ENCODE measurements at places on chromosomes 6 and 20.
A peak's percentile ranks its signal among the peaks of the same experiment; 100 is the strongest.

DNA sequence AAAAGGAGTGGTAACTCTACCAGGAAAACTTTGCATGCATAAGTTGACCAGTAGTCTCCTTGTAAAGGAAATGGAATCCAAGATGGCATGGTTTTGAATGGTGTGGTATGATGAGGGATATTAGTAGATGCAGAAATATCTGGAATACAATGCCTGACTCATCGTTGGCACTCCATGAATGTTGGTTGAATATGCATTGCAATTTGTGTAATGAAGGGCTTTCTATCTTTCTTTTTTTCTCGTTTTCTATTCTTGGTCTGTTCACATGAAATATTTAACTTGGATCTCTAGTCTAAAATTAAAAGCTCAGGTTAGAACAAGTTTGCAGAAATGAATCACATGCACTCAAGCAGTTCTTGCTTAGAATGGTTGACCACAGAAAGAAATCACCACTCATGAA is 277.3 kb upstream of the PRND start:
- no peak for DNase-seq

GRCh38 chr6:13591205-13591921 is 17.0 kb downstream of the SIRT5 start:
- no peak for DNase-seq

GRCh38 chr6:169961772-169962561 is 210.5 kb downstream of the ERMARD start:
- DNase-seq = no peak

- no peak for DNase-seq
Measured at GRCh38 chr6:25485821-25486534, 166.0 kb upstream of the SCGN start.

- no peak for DNase-seq
Measured at GRCh38 chr6:126716826-126717509, 377.1 kb downstream of the CENPW start.

GRCh38 chr6:160508599-160508998 is 155.5 kb downstream of the LPA start:
- DNase-seq = no peak

DNA sequence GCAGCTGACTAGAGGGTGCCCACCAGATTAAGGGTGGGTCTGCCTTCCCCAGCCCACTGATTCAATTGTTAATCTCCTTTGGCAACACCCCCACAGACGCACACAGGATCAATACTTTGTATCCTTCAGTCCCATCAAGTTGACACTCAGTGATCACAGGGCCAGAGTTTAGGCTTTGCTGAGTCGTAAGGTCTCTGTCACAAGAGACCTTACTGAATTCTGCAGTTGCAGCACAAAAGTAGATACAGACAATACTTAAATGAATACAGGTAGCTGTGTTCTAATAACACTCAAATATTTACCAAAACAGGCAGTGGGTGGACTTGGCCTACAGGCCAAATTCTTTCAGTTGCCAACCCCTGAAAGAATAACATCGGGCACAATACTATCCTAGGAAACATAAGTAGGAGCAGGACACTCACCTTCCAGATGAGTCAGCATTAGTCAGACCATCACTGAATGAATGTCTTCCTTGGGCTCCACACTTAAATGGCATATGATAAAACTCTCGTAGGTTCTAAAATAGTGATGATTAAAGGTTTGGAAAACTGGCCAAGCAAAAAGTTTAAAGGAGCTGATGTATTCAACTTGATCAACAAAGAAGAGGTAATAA is 190.0 kb downstream of the UBE3D start:
- no peak for DNase-seq

GRCh38 chr20:32780749-32781655 is 18.8 kb downstream of the DNMT3B start:
- DNase-seq = no peak

DNA sequence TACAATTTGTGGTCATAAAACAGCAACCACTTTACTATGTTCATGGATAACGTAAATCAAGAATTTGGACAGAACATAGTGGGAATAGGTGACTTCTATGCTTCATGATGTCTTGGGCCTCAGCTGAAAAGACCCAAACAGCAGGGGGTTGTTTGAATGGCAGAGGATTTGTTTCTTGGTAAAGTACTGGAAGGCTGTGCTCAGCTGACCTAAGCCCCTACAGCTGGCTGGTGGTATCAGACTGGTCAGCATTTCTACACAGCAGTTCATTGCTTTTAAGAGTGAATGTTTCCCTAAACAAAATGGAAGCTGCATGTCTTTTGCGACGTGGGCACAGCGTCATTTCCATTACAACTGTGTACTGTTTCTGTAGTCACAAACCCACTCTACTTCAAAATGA is 148.5 kb upstream of the DEFB112 start:
- DNase-seq = no peak

DNA sequence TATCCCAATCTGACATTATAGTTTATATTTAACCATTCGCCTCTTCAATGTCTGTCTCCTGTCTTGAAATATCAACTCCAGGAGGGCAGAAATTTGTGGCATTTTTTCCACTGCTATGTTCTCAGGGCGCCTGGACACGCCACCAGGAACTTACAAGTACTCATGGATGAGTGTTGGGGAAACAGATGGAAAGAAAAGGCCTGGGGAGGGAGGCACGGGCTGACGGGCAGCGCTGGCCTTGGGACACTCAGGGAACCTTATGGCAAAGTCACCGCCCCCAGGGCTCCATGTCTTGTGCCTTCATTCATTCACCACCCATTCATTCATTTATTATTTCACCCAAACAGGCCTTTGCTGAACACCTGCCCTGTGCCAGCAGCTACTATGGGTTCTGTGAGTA is 222.9 kb downstream of the PREX1 start:
- no peak for DNase-seq

- peak; percentile 45 for DNase-seq
Measured at GRCh38 chr20:48246061-48246790, 460.9 kb upstream of the SULF2 start.

GRCh38 chr20:50611128-50611810 is 80.1 kb downstream of the RIPOR3 start:
- no peak for DNase-seq

DNA sequence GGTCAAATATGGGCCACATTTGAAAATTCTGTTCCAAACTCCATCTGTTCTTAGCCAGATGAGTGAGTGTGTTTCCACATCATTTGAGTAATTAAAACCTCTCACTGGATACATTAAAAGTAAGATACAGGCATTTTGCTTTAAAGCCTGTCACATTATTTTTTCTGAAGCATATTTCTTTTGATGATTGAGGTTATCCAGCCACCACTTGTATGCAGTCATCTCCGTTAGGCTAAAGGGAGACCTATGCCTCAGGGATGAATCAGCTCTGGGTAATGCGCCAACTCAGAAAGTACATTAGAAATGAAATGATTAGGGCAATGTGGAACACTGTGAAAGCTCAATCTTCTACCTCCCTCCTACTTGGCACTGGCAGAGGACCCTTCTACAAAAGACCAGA is 90.7 kb downstream of the SNAP25 start:
- DNase-seq = no peak

DNA sequence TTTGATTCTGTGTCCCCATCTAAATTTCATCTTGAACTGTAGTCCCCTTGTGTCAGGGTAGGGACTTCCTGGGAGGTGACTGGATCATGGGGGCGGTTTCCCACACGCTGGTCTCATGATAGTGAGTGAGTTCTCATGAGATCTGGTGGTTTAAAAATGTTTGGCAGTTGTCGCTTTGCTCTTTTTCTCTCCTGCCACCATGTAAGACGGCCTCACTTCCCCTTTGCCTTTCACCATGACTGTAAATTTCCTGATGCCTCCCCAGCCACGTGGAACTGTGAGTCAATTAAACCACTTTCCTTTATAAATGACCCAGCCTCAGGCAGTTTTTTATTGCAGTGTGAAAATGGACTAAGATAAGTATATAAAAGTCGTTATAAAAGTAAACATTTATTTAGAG is 80.5 kb upstream of the SGK1 start:
- no peak for DNase-seq

DNA sequence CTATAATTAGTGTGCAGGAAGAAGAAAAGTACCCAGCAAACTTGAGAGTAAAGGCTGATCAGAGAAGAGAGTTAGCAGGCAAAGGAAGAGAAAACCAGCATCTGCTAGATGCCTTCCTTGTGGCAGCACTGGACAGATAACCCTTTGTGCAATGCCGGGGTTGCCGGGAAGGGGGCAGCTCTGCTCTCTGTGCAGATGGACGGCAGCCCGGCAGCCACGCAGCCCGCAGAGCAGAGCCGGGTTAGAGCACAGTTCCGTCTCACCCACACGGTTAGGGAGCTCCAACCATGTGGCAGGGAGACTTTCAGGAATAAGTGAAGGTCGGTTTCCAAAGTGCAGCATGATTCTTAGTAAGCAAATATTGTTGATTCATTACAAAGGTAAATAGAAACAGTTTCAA is 80.0 kb upstream of the RPS6KA2 start:
- DNase-seq = no peak

DNA sequence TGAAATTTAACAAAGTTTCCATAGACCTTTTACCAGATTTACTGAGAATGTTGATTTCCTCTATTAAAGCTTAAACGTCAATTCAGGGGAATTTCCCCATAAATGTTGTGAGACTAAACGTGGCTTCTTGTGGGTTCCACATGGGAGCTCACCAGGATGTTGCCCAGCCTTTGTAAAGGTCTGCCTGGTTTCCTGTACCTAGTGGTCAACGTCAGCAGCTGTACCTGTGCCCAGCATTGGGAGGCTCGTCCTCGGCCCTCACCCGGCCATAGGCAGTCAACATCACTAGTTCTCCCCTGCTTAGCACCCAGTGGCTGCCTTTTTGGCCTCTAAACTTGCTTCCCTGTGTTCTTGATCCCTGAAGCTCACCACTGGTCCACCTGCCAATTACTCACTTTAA is 22.1 kb upstream of the CD83 start:
- no peak for DNase-seq

DNA sequence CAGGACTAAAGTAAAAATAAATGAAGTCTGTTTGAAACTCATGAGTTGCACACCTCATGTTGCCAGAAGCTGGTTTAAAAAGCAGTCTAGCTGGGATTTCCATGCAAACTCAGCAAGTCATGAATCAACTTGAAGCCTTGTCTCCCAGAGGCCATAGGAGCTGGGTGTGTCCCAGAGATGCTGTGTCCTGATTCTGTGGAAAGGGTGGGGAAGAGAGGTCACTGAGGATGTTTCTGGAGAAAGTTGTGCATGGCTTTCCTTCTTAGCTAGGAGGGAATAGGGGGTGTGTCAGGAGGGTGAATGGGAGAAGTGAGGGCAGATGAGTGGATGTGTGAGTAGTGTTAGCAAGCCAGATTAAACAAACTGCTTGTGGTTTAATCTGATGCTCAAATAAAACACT is 111.3 kb downstream of the ADAT2 start:
- no peak for DNase-seq

DNA sequence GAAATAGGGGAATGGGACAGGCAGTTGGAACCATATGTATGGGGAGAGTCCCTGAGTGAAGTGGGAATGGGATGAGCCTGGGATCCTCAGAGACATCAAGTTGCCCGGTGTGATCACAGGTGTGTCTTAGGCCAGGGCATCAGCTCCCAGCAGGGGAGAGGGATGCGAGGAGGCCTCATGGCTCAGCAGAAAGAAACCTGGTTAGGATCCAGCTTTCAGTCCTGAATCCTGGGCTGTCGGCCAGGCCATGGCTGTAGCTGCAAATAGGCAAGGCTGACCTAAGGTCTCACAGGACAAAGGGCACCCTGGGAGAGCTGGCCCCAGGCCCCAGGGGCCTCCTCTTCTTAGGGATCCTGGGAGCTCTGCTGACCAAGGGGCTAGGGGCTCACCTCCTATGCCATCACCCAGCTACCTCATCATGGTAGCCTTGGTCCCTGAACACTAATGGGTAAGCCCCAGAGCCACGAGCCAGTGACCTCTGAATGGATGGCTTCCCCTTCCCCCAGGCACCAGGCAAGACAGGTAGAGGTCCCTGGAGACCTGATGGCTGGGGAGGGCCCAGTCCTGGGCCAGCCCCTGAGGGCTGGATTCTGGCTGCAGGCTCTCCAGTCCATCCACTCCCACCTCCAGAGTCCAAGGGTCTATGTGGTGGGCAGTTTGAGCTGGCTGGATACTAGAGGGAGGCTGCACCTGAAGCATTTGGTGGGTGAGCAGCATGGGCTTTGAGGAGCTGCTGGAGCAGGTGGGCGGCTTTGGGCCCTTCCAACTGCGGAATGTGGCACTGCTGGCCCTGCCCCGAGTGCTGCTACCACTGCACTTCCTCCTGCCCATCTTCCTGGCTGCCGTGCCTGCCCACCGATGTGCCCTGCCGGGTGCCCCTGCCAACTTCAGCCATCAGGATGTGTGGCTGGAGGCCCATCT is at the start of gene SLC22A7:
Gene SLC22A7 (plus strand): TSS at position 617 of the 921 bp plus-strand sequence. CDS start 99 bp downstream, at position 716.
- DNase-seq = no peak

DNA sequence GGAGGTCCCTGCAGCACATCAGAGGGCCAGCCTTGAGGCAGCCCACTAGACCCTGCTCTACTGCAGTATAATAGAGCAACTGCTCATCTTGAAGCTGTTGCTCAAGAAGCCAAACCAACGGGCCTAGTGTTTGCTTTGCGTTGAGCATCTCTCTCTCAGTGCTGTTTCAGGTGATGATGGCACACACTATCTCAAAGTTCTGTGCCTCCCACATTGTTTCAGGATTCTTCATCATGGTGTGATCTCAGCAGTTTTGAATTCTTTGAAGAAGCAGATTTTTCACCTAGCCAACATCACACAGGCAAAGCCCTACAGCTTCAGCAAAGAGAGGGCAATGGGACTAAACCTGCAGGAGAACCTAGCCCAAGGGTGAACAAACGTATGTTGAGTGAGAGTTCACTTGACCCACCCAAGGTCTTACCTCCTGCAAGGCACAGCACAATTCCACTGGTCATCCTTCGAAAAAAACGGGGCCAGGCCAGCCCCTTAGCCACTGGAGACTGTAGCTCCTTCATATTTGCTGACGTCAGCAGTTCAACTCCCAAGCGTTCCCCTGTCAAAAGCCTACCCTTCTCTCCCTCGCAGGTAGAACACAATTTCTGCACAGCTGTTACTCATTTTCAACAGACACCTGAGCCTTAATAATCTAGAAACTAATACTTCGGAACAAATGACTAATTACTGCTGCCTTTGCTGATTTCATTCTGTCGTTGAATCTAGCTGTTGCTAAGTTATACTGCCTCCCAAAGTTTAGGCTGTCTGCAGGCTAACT is 15.8 kb downstream of the MYB start:
- no peak for DNase-seq

DNA sequence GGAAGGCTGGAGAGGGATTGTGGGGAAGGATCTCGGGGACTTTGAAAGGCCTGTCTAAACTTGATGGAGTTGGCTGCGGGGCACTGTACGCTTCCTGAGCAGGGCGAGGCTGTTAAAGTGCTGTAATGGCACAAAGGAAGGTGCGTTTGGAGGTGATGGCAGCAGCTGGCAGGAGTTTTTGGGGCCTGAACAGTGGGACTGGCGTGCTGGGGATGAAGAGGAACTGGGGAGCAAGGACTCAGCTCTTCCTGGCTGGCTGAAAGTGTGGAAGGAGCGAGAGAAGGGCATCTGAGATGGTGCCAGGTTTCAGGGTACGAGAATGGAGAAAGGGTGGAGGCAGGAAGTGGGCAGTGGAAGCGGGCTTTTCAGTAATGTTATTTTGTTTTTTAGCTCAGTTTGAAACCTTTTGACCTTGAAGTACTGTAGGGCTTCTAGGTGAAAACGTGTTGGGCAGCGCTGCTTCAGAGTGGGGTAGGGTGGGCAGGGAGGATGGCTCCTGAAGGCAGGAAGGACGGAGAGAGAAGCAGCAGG is 8.0 kb downstream of the TMEM181 start:
- no peak for DNase-seq

GRCh38 chr20:46399401-46399800 is 7.0 kb downstream of the ELMO2 start:
- no peak for DNase-seq

GRCh38 chr6:144723431-144723830 is 438.3 kb downstream of the UTRN start:
- DNase-seq = no peak

- DNase-seq = no peak
Measured at GRCh38 chr20:59526242-59527225, 77.8 kb upstream of the PHACTR3 start.
